ENCODE measurements at places on chromosomes 3 and 15. TPM values are rescaled to one million over a fixed set of nuclear protein-coding genes. Genes with fewer than 3 reads are reported as not detected.

DNA sequence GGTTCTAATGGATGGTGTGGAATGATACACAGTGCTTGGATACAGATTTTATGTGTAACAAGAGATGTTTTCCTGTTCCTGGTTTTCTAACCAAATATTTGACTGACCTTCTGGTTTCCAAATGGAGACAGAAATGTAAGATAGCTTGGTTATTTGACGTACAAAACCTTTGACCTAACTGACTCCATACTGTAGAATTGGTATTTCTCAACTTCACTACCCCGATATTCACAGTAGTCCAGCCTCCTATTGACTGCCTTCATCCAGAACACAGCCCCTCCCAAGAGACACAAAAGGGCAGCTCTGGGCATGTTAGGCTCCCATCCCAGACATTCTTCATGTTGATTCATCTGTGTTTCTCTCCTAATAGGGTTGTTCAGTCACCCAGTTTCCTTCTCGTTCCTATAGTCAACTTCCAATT lies 33.4 kb downstream of the MYO1E start:
- peaks cover 13% of the 10 kb centered on the region for H3K4me1 ChIP-seq
- H3K27ac ChIP-seq: no peak overlapping the region
- DNase-seq: no peak

- peak overlapping the region; percentile 38 for H3K4me3 ChIP-seq
- H3K27ac ChIP-seq: peak overlapping the region; percentile 55
- peaks cover 17% of the 10 kb centered on the region for H3K4me1 ChIP-seq
- DNase-seq: no peak
- H3K27me3 ChIP-seq: no peaks in the 10 kb centered on the region
Observed at GRCh38 chr3:47000198-47000815, 20.8 kb downstream of the NBEAL2 start.

Gene HTD2
- 11.6 TPM for total RNA-seq

Gene LRRIQ4
- total RNA-seq: not detected

Gene ARL6IP5
- 135 TPM for total RNA-seq
